HCT116 (cell line): ENCODE measurements at places on chromosomes 2 and 18. TPM values are rescaled to one million over a fixed set of nuclear protein-coding genes. Genes with fewer than 3 reads are reported as not detected.

DNA sequence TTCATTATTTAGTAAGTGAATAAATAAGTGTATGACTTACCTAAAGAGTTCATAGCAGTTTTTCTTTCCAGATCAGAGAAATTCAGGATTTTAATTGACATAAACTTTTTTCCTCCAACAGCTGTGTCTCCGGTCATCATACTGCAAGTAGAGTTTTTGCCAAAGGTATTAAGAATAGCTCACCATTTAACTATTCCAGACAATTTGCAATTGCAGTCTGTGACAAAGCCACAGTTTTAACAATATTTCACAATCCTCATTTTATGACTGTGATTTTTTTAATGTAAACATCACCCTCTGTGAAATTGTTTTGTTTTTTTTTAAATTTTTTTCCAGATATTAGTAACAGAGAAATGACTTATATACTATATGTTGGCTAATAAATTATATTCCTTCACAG is 199.1 kb downstream of the TRIB2 start:
- no peak overlapping the region for H3K27ac ChIP-seq
- DNase-seq, result no peak
- H3K4me1 ChIP-seq, result no peaks in the 10 kb centered on the region
- H3K36me3 ChIP-seq, result no peaks in the 10 kb centered on the region
- no peak overlapping the region for H3K4me3 ChIP-seq
- no peaks in the 10 kb centered on the region for H3K27me3 ChIP-seq

GRCh38 chr2:30367232-30368070 is 79.6 kb upstream of the LCLAT1 start:
- H3K36me3 ChIP-seq, result no peaks in the 10 kb centered on the region
- no peak overlapping the region for H3K4me3 ChIP-seq
- H3K27me3 ChIP-seq, result no peaks in the 10 kb centered on the region
- no peak overlapping the region for H3K27ac ChIP-seq
- peaks cover 6% of the 10 kb centered on the region; the same call in 1 of the 2 replicates for H3K4me1 ChIP-seq
- DNase-seq, result no peak

DNA sequence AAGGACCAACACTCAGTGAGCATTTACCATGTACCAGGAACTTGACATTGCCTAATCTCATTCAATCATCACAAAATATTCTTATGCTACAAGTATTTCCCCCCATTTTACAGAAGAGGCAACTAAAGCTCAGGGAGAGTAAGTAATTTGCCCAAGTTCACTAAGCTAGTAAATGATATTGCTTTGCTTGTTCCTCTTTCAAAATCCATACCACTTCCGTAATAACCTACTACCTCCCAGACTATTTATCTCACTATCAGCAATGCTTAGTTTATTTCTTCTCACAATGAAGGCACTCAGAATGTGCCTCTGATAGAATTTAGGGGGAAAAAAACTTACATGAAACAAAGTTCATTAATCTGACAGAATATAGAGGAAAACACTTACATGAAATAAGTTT is 1070.9 kb upstream of the FANCL start:
- no peak for DNase-seq
- no peaks in the 10 kb centered on the region for H3K4me1 ChIP-seq
- H3K27ac ChIP-seq, result no peak overlapping the region
- no peaks in the 10 kb centered on the region for H3K27me3 ChIP-seq
- no peak overlapping the region for H3K4me3 ChIP-seq

DNA sequence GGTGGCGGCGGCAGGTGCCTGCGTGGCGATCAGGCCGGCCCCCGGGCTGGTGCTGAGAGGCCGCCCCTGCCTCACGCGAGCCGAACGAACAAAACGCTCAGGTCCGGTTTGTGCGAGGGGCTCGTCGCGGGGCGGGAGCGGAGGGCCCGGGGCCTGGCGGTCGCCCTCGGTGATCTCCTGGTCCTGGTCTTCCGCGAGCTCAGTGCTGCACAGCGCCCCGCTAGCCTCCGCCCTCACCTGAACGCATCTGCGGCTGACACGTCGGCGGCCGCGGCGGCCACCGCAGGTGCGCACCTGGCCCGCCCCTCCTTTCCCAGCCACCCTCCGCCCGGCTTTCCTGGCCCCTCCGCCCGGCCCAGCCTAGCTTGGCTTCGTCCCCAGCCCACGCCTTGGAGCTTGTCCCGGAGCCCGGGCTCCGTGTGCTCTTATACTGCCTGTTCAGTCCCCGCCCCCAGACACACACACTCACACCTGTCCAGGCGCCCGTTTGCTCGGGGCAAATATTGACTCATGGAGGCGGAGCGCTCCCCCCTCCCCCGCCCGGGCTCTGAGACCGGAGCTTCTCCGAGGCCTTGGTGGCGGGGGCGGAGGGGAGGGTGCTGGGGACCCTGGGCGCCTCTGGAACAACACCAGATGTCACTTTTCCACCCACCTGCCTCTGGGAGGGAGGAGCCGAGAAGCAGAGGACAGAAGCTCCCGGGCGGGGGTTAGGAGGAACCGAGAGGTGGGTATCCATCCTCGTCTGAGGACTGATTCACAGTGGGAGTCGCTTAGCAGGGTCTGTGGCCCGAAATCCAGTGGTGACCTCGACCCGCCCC is 8.6 kb upstream of the CRYBA2 start:
- peaks cover 9% of the 10 kb centered on the region; the same call in 1 of the 2 replicates for H3K4me1 ChIP-seq
- DNase-seq, result peak; percentile 40
- no peaks in the 10 kb centered on the region for H3K36me3 ChIP-seq
- H3K4me3 ChIP-seq, result peak overlapping the region; percentile 68
- no peaks in the 10 kb centered on the region for H3K27me3 ChIP-seq

GRCh38 chr2:160073284-160073888 is 11.0 kb upstream of the PLA2R1 start:
- no peak for DNase-seq
- H3K36me3 ChIP-seq, result no peaks in the 10 kb centered on the region
- H3K4me1 ChIP-seq, result no peaks in the 10 kb centered on the region
- no peak overlapping the region for H3K27ac ChIP-seq
- H3K4me3 ChIP-seq, result no peak overlapping the region
- no peaks in the 10 kb centered on the region for H3K27me3 ChIP-seq

GRCh38 chr18:36141576-36141975 is 11.9 kb downstream of the ELP2 start:
- H3K27me3 ChIP-seq, result no peaks in the 10 kb centered on the region
- H3K4me3 ChIP-seq, result no peak overlapping the region
- no peak overlapping the region for H3K27ac ChIP-seq
- H3K4me1 ChIP-seq, result no peaks in the 10 kb centered on the region
- no peak for DNase-seq

- no peaks in the 10 kb centered on the region for H3K4me1 ChIP-seq
- H3K4me3 ChIP-seq, result no peak overlapping the region
- DNase-seq, result no peak
- no peak overlapping the region for H3K27ac ChIP-seq
- H3K27me3 ChIP-seq, result no peaks in the 10 kb centered on the region
Observed at GRCh38 chr2:11260979-11261378, 83.5 kb downstream of the ROCK2 start.

DNA sequence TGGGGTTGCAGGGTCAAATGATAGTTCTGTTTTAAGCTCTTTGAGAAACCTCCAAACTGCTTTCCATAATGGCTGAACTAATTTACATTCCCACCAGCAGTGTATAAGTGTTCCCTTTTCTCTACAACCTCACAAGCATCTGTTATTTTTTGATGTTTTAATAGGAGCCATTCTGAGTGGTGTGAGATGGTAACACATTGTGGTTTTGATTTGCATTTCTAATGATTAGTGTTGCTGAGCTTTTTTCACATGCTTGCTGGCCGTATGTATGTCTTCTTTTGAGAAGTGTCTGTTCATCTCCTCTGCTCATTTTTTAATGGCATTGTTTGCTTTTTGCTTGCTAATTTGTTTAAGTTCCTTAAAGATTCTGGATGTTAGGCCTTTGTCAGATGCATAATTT is 107.7 kb downstream of the PDE11A start:
- H3K4me1 ChIP-seq, result no peaks in the 10 kb centered on the region
- no peak overlapping the region for H3K27ac ChIP-seq
- DNase-seq, result no peak
- no peaks in the 10 kb centered on the region for H3K36me3 ChIP-seq

DNA sequence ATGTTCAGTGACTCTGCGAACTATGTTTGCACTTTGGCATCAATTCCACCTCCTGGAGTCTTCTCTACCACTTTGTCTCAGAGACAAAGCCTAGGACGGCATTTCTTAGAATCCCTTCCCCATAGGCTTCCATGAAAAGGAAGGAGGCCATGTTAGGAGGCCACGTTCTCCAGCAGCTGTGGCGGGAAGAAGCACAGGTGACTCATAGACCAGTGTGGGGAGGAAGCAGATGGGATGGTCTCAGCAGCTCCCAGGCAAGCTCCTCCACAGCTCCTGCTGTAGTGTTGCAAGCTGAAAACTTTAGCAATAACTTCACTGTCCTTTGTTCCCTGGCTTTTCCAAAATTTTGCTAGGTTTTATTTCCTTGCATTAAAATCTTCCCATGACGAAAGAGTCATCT is 781.3 kb upstream of the ID2 start:
- DNase-seq, result no peak
- no peaks in the 10 kb centered on the region for H3K36me3 ChIP-seq
- peaks cover 9% of the 10 kb centered on the region; the same call in 1 of the 2 replicates for H3K27me3 ChIP-seq
- H3K27ac ChIP-seq, result no peak overlapping the region
- no peak overlapping the region for H3K4me3 ChIP-seq

- no peaks in the 10 kb centered on the region for H3K4me1 ChIP-seq
- H3K4me3 ChIP-seq, result no peak overlapping the region
- H3K36me3 ChIP-seq, result no peaks in the 10 kb centered on the region
- H3K27ac ChIP-seq, result no peak overlapping the region
- DNase-seq, result no peak
Observed at GRCh38 chr18:78735131-78736014, 244.2 kb upstream of the SALL3 start.

Gene GCG
- not detected for total RNA-seq

Gene UGT1A6
- total RNA-seq, result not detected

Gene RPRM
- total RNA-seq, result not detected

Gene CCBE1
- total RNA-seq, result 0.84 TPM

Gene ASIC4
- 2.1 TPM for total RNA-seq

Gene IL1B
- not detected for total RNA-seq

Gene CREG2
- total RNA-seq, result 0.12 TPM
